ENCODE measurements at places on chromosomes 16 and 17. TPM values are rescaled to one million over a fixed set of nuclear protein-coding genes. Genes with fewer than 3 reads are reported as not detected.

Gene MBTD1
- 16.3 TPM for total RNA-seq

Gene ZNF423
- total RNA-seq = 11.6 TPM

Gene CCL11
- not detected for total RNA-seq

Gene CYBC1
- total RNA-seq = 75.1 TPM

Gene ABCA10
- total RNA-seq = 1.8 TPM

Gene IGSF6
- under 0.01 TPM for total RNA-seq

Gene C16orf46
- total RNA-seq = 2.2 TPM

Gene KAT2A
- 8.3 TPM for total RNA-seq

Gene CHAD
- not detected for total RNA-seq

Gene SLC47A2
- not detected for total RNA-seq

Gene DLX4
- total RNA-seq = under 0.01 TPM

Gene GAST
- total RNA-seq = not detected

Gene KIF19
- total RNA-seq = not detected
